ENCODE measurements at places on chromosomes 5 and 9.

DNA sequence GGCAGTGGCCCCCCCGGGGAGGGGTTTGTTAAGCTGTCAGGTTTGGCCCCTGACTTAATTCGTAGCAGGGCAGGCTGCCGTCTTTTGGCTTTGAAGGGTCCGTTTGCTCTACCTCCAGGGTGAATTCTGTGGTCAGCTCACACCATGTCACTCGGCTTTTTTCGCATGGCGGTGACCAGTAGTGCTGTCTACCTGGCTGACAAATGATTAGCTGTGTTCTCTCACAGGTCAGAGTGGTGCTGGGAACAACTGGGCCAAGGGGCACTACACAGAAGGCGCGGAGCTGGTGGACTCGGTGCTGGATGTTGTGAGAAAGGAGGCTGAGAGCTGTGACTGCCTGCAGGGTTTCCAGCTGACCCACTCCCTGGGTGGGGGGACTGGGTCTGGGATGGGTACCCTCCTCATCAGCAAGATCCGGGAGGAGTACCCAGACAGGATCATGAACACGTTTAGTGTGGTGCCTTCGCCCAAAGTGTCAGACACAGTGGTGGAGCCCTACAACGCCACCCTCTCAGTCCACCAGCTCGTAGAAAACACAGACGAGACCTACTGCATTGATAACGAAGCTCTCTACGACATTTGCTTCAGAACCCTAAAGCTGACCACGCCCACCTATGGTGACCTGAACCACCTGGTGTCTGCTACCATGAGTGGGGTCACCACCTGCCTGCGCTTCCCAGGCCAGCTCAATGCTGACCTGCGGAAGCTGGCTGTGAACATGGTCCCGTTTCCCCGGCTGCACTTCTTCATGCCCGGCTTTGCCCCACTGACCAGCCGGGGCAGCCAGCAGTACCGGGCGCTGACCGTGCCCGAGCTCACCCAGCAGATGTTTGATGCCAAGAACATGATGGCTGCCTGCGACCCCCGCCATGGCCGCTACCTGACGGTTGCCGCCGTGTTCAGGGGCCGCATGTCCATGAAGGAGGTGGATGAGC is 1.4 kb downstream of the TUBB4B start:
- DNase-seq, result no peak

GRCh38 chr5:158485604-158486081 is 614.1 kb downstream of the EBF1 start:
- no peak for DNase-seq

- DNase-seq, result peak; percentile 49
These were observed 133.0 kb downstream of the GNA14 start for GRCh38 chr9:77514886-77515711.

DNA sequence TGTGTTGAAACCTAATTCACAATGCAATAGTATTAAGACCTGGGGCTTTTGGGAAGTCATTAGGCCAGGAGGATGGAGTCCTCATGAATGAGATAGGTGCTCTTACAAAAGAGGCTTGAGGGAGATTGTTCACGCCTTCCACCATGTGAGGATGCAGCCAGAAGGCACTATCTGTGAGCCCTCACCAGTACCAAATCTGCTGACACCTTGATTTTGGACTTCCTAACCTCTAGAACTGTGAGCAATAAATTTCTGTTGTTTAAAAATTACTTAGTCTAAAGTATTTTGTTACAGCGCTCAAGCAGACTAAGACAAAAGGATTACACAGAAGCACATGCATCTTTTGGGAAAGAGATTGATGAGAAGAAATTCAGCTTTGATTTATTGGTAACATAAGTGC is 232.9 kb upstream of the NR4A3 start:
- DNase-seq, result no peak

DNA sequence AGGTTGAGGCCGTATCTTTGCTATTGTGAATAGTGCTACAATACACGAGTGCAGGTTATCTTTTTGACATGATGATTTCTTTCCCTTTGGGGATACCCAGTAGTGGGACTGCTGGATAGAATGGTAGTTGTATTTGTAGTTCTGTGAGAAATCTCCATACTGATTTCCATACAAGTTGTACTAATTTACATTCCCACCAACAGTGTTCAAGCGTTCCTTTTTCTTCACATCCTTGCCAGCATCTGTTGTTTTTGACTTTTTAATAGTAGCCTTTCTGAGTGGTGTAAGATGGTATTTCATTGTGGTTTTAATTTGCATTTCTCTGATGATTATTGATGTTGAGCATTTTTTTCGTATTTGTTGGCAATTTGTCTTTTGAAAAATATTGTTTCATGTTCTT is 41.4 kb downstream of the CNOT6 start:
- DNase-seq, result no peak

- no peak for DNase-seq
These were observed 930.8 kb upstream of the CDH9 start for GRCh38 chr5:27969157-27969556.

GRCh38 chr5:162434281-162434680 is 366.7 kb downstream of the GABRG2 start:
- DNase-seq, result no peak

DNA sequence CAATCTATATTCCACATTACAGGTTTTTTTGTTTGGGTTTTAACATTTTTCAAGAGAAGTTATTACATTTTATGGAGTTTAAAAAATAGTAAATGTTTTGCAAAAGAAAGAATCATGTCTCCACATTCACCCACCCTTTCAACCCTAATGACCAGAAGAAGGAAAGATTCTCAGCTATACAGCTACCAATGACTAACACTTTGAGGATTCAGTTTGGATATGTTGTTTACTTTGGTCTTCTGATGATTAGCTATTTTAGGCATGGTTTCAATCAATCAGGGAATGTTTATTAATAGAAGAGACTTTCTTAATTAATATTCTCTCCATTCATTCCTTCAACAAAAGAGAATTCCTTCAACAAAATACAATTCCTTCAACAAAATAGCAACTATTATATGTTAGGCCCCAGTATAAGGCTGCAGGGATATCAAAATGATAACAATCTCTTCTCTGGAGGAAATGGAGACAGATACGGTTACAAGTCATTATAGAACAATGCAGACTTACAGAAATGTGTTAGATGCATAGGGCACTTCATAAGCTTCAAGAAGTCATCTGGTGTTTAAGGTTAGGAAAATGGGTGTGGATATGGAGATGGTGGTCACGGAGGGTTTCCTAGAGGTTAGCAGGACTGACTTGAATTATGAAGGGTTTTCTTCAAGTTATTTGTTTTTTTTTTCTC is 9.3 kb upstream of the NR3C1 start:
- no peak for DNase-seq

GRCh38 chr9:5988265-5988664 is 27.2 kb downstream of the RANBP6 start:
- no peak for DNase-seq

DNA sequence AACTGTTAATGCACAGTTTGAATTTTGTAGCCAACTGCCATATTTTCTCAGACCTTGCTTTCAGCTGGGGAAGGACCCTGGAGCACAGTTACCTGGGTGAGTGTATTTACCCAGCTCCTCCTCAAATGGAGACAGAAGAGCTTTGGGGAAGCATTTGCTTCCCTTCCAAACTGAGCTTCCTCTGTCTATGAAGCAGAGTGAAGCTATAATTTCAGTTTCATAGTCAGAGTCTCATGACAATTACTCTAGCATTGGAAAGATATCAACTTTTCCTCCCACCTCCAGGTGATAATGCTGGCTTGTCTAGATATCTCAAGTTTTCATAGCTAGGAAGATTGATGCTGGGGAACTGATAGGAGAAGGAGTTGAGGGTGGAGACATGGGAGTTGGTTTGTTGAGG is 406.4 kb upstream of the CLINT1 start:
- no peak for DNase-seq

- DNase-seq, result peak; percentile 11
These were observed 299.2 kb downstream of the ELAVL2 start for GRCh38 chr9:23526806-23527205.

DNA sequence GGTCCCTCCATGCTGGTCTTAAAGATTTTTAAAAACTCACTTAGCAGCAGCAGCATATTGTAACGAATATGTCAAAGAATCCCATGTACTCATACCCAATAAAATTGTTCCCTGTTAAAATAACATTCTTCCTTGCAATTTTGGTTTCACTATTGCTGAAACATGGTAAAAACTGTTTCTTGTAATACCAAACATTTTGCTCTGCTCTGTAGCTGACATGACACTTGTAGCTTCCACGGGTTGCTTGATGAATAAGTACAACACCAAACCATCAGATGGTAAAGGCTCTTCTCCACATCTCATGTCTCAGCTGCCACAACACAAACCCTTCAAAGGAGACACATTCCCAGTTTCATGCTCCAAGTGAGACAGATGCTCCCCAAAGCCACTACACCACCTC is 180.7 kb upstream of the PTGER4 start:
- no peak for DNase-seq

DNA sequence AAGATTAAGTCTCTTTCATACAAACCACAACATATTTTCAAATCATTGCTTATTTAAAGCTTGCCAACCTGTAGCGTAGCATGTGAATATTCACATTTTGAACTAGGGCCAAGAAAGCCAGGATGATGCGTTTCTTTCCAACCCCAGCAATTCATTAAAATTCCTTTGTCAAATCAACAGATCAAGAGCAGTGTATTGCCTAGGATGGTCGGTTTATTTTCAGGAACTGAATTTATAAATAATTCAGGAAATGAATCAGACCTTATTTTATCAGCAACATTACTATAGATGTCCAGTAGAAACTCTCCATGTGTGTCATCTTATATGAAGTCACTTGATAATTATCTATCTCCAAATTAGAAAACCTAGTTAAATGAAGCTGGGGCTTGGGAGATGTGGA is 13.2 kb upstream of the AUH start:
- DNase-seq, result no peak

DNA sequence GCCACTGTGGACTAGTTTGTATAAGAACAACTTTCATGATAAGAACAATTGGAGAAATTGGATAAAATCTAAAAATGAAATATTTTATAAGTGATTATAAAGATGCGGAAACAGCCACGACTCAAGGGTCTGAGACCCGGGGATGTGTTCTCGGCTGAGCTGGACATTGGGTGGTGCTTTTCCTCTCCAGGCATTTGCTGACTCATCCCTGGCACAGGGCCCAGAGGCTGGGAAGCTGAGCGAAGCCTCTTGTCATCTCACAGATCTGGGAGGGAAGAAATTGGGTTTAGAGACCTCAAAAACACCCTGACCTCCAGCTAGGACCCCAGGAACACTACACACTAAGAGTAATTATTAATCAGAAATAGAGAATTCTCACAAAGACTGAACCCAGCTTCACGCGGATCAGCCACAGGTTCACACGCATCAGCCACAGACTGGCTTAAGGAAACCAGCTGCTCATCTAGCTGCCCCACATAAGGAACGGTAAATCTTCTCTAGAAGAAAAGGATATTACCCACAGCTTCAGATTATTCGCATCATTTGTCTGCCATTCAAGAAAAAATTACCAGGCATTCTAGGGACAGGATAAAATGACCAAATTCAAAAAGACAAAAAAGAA is 2.8 kb upstream of the OR2V1 start:
- peak; percentile 58 for DNase-seq

DNA sequence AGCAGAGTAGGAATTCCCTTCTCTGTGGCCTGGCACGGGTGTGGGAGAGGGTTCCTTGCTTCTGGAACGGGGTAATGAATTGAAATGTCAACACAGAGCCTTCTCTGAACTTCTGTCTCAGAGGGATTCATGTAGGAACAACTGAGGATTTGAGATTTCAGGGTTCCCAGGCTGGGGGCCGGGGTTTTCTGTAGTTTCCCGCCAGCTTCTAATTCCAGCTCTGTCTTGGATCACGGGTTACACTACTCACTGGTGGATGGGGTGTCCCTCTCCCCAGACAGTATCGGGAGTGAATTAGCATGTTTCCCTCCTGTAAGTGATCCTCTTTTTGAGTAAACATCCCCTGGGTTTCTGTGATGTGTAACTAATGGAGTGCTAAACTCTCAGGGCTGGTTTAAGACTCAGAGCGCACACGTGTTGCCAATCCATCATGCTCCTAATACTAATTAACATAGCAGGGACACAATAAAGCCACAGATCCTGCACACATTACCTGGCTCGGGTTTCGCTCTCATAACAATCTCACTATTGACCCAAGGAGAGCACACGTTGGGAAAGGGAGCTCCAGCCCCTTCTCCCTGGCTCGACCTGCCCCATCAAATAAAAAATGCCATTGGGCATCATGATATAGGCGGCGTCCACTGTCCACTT is 18.1 kb upstream of the DMRT2 start:
- no peak for DNase-seq

GRCh38 chr5:100520348-100520747 is 14.8 kb upstream of the FAM174A start:
- no peak for DNase-seq

DNA sequence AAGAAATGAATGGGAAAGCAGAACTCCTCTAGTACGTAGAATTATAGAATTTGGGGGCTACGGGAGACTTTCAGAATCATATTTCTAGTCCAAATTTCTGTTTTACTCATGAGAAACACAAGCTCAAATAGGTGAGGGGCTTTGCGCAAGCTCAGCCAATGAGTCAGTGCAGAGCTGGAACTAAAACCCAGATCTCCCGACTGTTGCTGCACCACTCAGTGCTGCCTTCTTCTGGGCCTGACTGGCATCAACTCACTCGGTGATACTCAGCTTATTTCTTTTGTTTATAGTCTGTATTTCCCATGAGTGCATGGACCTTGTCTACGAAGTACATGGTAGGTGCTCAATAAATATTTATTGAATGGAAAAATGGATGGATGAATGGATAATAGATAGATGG is 280.2 kb downstream of the CDK5RAP2 start:
- no peak for DNase-seq

- no peak for DNase-seq
These were observed 1.8 kb downstream of the SLC28A3 start for GRCh38 chr9:84338792-84339191.

DNA sequence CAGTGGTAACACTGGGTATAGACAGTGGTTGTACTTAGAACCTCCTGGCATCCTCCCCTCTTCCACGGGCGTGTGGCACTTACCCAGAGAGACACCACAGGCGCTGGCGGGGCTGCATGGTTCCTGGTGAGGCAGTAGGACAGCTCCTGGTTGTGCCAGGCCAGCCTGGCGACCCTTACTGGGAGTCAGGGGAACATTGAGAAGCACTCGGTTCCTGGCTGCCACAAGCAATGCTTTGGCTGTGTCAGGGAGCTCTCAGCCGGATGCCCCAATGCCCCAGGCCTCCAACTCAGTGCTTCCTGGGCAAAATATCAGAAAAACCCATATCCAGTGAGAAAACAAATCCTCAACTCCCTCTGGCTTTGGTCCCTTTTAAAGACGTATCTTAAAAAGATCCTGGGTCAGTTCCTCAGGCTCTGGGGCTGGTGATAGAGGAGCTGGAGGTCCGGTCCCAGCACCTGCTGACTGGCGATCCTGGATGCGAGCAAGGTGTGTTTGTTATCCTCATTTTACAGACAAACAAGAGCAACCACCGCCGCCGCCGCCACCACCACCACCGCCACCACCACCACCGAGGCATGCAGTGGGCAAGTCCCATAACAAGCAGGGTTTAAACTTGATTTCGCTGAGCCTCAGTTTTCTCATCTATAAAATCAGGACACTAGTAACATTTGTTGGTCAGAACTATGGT is 4.2 kb downstream of the NKX2-5 start:
- no peak for DNase-seq

DNA sequence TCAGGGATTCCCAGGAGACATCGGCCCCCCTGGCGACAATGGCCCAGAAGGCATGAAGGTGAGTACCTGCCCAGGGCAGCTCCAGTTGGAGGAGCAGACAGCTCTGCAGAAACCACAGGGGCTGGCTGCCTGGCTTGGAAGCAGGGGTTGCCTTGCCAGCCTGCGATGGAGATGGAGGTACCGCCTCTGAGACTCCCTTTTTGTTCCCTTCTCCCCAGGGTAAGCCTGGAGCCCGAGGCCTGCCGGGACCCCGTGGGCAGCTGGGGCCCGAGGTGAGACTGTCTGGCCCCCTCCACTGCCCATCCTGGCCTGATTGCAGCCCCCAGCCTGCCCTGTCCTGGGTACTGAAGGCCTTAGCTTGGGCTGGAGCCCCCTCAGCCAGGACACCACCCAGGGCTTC is 82.7 kb upstream of the ORM1 start:
- no peak for DNase-seq

All from non-pigmented ciliary epithelial cell (primary cell).